ENCODE measurements at places on chromosomes 1 and 21. TPM values are rescaled to one million over a fixed set of nuclear protein-coding genes. Genes with fewer than 3 reads are reported as not detected.

DNA sequence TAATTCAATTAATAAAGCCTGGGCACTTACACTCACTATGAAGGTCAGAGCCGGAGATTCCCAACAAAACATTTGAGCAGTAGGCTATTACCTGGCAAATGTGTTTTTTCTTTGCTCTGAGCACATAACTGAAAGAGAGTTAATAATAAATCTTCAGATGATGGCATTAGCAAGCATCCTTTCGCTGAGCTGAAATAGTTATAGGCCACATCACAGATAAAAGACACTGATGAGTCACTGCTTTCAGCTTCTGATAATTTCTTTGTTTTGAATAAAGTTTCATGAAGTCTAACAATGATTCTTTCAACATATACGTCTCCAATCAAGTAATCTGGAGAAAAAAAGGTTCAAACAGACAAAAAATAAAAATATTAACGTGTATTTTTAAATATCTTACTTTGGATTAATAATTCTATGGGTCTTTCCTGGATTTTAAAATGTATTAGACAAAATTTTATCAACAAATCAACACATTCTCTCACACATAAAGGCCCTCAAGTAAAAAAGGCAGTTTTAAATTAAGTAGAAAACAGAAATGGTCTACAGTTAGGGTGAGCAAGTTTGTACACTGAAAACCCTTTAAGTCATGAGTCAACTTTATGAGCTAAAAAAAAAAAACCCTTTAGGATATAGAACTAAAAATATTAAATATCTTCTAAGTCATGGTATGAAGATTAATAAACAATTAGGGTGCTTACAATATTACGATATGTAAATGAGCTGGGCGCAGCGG lies 33.1 kb downstream of the LTN1 start:
- no peaks in the 10 kb centered on the region for H3K27me3 ChIP-seq
- no peak overlapping the region for H3K4me3 ChIP-seq
- H3K4me1 ChIP-seq: no peaks in the 10 kb centered on the region
- H3K36me3 ChIP-seq: peaks cover 1% of the 10 kb centered on the region
- no peak overlapping the region for H3K27ac ChIP-seq
- DNase-seq: no peak

GRCh38 chr1:115781851-115782250 lies 13.3 kb upstream of the CASQ2 start:
- H3K4me1 ChIP-seq: no peaks in the 10 kb centered on the region
- no peak overlapping the region for H3K4me3 ChIP-seq
- no peaks in the 10 kb centered on the region for H3K27me3 ChIP-seq
- DNase-seq: no peak
- H3K27ac ChIP-seq: no peak overlapping the region

DNA sequence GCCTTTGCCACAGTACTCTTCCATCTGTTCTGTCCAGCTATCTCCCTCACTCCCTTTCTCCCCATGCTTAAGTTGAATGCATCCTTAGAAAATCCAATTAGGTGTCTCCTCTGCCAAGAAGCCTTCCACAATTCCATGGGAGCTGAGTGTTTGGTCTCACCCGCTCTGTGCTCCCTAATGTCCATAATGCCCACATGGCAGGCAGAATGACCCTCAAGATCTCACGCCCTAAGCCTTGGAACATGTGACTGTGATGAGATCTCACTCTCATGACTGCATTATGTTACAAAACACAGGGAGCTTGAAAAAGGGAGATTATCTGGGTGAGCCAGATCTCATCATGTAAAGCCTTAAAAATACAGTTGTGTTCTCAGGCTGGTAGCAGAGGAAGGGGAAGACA lies 229.4 kb downstream of the OMA1 start:
- no peak overlapping the region for H3K4me3 ChIP-seq
- no peaks in the 10 kb centered on the region for H3K27me3 ChIP-seq
- H3K36me3 ChIP-seq: no peaks in the 10 kb centered on the region
- H3K4me1 ChIP-seq: no peaks in the 10 kb centered on the region

GRCh38 chr1:61334718-61335589 lies 252.6 kb downstream of the NFIA start:
- no peak overlapping the region for H3K4me3 ChIP-seq
- no peaks in the 10 kb centered on the region for H3K36me3 ChIP-seq
- no peaks in the 10 kb centered on the region for H3K4me1 ChIP-seq
- no peak for DNase-seq

- no peaks in the 10 kb centered on the region for H3K36me3 ChIP-seq
- H3K4me3 ChIP-seq: no peak overlapping the region
- no peaks in the 10 kb centered on the region for H3K4me1 ChIP-seq
- no peak overlapping the region for H3K27ac ChIP-seq
- DNase-seq: no peak
- no peaks in the 10 kb centered on the region for H3K27me3 ChIP-seq
These were observed 262.5 kb downstream of the GRIK1 start for GRCh38 chr21:29677326-29677725.

GRCh38 chr21:35504951-35505466 lies 455.9 kb upstream of the RUNX1 start:
- H3K36me3 ChIP-seq: no peaks in the 10 kb centered on the region
- no peaks in the 10 kb centered on the region for H3K27me3 ChIP-seq
- H3K4me3 ChIP-seq: no peak overlapping the region
- no peaks in the 10 kb centered on the region for H3K4me1 ChIP-seq
- DNase-seq: no peak

DNA sequence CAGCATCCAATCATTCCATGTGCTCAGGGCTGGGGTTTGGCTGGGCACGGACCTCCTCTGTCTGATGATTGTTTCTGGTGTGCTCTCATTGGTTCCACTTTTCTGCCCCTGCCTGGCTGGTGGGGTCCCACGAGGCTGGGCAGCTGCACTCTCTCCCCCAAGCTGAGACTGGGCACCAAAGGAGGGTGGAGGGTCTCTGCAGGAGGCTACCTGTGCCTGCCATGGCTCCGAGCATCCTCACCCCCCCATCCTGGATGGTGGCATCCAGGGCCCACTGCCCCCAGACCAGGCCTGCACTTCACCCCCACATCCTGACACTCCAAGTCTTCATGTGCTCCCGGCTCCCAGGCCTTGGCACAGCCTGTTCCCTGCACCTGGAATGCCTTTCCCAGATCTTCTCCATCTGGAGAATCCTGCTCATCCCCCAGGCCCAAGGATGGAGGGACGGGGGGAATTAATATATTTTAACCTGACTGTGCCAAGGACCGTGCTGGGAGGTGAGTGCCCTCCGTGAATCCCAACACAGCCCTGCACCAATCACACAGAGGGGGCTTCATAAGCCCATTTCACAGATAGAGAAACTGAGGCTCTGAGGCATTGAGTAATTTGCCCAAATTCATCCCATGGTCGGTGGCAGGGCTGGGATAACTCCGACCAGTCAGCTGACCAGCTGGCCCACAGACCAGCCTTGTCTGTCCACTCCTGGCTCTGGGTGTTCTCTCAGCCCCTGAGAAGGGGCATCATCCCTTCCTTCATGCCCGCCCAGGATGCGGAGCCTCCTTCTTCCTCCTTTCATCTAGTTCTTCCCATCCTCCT lies 403.4 kb downstream of the MATN1 start:
- no peak overlapping the region for H3K27ac ChIP-seq
- H3K4me1 ChIP-seq: no peaks in the 10 kb centered on the region
- no peak for DNase-seq
- no peaks in the 10 kb centered on the region for H3K27me3 ChIP-seq
- H3K4me3 ChIP-seq: no peak overlapping the region
- H3K36me3 ChIP-seq: no peaks in the 10 kb centered on the region

DNA sequence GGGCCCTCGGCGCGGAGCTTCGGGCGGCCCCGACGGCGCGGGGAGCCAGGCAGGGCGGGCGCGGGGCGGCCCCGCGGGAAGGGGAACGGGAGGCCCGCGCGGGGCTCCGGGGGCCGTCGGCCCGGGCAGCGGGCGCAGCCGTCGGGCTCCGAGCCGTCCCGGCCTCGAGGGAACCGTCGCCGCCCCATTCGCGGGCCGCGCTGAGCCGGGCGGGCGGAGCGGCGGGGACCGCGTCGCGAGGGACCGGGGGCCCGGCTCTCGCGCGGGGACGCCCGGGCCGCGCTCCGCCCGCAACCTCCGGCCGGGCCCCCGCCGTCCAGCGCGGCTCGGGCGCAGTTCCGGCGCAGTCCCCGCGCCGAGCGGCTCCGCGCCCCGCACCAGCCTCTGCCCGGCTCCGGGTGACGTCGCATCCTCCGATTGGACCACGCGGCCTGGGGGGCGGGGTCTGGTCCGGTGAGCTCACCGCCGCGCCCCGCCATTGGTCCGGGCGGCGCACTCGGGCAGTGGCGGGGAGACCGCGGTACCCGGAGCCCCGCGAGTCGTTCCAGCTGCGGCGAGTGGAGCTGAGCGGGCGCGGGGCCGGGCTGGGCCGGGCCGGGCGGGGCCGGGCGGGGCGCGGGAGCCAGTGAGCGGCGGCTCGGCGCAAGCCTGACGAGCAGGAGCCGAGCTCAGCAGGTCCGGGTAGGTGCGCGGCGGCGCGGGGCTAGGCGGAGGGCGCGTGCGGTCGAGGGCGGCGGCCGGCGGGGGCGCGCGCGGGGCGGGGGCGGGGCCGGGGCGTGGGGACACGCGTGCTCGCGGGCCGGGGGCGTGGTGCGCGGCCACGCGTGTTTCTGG lies 66.7 kb upstream of the VAMP3 start:
- H3K4me1 ChIP-seq: no peaks in the 10 kb centered on the region
- H3K36me3 ChIP-seq: no peaks in the 10 kb centered on the region
- no peak overlapping the region for H3K27ac ChIP-seq
- no peak for DNase-seq
- H3K4me3 ChIP-seq: no peak overlapping the region

DNA sequence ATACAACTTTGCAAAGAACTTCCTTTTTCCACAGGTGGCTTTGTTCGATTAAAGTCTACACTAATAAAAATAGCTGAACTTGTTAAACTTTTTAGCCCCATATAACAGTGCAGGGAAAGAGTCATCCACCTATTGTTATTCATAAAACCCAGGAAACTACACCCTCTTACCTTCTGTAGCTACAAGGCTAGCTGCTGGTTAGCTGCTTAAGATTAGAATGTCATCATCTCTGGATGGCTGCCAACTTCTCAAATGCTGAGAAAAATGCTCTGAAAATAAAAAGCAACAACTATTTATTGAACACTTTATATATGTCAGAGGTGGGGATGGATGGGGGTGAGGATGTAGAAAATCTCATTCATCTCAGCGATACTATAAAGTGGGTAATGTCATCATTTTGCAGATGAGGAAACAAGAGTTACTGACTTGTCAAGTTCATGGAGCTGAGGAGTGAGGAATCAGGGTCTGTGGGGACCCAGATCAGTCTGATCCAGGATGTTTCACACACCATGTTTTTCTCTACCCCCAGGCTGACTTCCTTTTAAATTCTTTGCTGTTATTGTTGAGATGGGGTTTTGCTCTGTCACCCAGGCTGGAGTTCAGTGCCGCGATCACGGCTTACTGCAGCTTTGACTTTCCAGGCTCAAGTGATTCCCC lies 17.1 kb downstream of the ATP5PF start:
- DNase-seq: no peak
- H3K36me3 ChIP-seq: peaks cover 17% of the 10 kb centered on the region
- H3K27me3 ChIP-seq: no peaks in the 10 kb centered on the region
- no peaks in the 10 kb centered on the region for H3K4me1 ChIP-seq

DNA sequence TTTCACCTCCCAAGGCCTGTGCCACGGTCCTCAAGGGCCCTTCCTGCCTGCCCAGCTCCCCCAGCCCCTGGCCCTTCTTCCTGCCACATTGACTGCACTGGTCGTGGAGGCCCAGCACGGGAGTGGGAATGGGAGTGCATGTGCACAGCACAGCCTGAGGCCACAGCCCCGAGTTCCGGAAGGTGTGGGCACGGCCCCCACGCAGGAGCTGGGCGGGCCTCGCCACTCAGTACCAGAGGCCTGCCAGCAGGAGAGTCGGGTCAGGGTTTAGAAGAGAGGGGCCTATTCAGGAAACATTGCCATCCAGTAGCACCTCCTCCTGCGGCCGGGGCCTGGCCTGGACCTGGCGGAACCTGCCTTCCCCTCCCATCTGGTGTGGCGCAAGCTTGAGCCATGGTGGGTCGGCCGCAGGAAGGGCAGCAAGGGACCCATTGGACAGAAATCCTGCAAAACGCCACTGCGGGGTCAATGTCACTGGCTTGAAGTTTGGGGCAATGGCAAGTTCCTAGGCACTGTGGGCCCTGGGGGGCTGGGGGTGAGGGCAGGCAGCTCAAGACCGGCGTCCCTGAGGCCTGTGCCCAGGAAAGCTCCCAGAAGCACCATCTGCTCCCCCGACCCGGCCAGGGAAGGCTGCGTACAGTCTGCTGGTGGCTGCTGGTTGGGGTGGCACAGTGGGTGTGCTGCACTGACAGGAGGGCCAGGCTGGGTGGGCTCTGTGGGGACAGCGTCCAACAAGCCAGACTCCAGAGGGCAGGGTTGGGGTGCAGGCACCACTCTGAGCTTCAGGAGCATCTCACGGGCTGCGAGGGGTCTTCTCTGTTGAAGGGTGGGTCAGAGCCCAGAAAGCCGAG lies 1.8 kb upstream of the TMEM52 start:
- no peak for DNase-seq
- H3K36me3 ChIP-seq: no peaks in the 10 kb centered on the region
- H3K27me3 ChIP-seq: no peaks in the 10 kb centered on the region
- H3K4me3 ChIP-seq: no peak overlapping the region
- H3K4me1 ChIP-seq: peaks cover 7% of the 10 kb centered on the region

GRCh38 chr1:36089393-36090121 lies 865 bp downstream of the ADPRS start:
- peak overlapping the region; percentile 82 for H3K27ac ChIP-seq
- H3K36me3 ChIP-seq: peaks cover 16% of the 10 kb centered on the region
- H3K4me3 ChIP-seq: peak overlapping the region; percentile 98
- DNase-seq: peak; percentile 15
- no peaks in the 10 kb centered on the region for H3K4me1 ChIP-seq

DNA sequence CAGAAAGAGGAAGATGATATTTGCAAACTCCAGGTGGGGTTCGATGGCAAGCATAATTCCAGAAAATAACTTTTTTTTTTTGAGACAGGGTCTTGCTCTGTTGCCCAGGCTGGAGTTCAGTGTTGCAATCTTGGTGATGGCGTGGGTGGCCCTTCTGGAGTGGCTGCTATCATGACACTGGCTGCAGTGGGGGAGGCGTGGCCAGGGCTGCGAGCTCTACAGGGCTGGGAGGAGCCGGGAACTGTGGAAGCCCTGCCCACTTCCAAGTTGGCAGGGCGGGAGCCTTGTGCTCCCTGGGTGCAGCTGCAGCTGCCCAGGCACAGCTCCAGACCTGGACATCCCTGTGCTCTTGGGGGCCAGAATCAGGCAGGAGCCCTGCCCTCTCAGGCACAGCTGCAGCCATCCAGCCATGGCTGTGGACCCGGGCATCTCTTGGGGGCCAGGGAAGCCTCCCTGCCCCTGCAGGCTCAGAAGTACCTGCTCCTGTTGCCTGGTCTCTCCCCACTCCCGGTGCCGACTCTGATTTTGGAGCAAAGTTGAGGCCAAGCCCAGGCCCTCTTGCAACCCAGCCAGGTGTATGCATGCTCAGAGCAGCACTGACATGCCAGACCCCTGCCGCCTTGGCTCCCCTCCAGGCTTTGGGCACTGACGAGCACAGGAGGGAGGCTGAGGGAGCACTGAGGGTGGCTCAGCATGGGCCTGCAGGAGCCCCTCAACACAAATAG lies 7.2 kb upstream of the BCL10 start:
- H3K36me3 ChIP-seq: no peaks in the 10 kb centered on the region
- peaks cover 4% of the 10 kb centered on the region for H3K4me1 ChIP-seq
- no peak for DNase-seq
- H3K27ac ChIP-seq: no peak overlapping the region

The GPR52 gene
- polyA plus RNA-seq: not detected

The SRSF4 gene
- polyA plus RNA-seq: 99.5 TPM

The KRTAP19-3 gene
- not detected for polyA plus RNA-seq

The SELL gene
- 35.3 TPM for polyA plus RNA-seq

The MARK1 gene
- not detected for polyA plus RNA-seq

The NIT1 gene
- 36.3 TPM for polyA plus RNA-seq

The SV2A gene
- polyA plus RNA-seq: 4.5 TPM

The RNF207 gene
- 6.1 TPM for polyA plus RNA-seq

The SELP gene
- not detected for polyA plus RNA-seq

The ARHGAP30 gene
- polyA plus RNA-seq: 57.1 TPM

The NCF2 gene
- polyA plus RNA-seq: 43.4 TPM
